ENCODE measurements at places on chromosomes 6 and 20.

DNA sequence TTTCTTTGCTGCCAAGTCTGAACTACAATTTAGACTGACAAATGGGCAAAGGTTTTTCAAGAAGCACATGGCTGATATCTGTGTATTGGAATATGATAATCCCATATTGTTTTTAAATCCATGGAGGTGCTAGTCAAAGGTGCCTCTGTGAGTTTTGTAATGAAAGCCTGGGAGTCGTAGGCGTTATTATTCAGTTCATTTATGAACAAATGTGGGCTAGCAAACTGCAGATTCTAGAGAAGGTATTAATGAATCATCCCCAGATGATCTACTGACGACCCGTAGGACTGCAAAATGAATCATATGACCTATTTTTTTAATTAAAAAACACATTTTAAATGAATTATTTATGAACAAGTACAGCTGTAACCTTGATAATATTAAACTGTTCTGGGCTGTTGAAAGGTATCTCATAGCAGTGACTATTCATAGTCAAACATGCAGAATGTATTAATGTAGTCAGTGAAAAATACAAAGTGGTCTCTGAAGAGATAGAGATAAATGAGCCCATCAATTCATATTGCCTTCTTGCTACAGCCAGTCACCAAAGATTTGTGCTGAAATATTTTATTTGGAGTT lies 1317.8 kb upstream of the MAP3K7 start:
- no peak for DNase-seq

DNA sequence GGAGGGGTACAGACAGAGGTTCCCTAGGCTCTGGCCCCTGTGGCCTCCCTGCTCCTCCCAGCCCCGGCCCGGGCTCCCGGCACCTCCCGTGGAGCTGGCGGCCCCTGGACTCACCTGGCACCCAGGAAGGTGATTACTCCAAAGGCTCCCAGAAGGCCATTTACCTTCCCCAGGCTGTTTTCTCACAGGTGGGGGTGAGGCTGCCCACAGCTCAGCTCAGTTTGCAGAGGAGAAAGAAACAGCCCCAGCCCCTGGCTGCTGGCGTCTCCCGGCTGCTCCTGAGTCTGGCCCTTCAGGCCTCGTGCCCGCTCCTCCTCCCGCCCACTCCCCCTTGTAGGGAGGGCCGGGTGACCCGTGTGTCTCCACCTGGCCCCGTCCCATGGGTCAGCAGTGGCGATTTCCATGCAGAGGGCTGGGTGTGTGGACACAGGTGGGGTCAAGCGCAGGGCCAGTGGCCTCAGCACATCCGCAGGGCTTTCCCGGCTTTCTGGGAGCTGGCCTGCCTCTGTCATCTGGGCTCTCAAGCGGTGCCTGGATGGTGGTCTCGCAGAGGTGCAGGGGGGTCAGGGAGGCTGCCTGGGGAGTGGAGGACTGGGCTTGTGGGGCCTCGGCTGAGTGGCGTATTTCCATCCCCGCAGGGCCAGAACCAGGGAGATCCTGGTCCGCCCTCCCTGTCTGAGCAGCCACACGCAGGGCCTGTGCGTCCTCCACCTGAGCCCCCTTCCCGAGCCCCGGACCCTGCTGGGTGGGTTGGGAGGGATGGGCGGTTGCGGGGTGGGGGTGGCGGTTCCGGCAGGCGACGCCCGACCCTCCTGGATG lies 20.2 kb upstream of the GATA5 start:
- DNase-seq, result no peak

DNA sequence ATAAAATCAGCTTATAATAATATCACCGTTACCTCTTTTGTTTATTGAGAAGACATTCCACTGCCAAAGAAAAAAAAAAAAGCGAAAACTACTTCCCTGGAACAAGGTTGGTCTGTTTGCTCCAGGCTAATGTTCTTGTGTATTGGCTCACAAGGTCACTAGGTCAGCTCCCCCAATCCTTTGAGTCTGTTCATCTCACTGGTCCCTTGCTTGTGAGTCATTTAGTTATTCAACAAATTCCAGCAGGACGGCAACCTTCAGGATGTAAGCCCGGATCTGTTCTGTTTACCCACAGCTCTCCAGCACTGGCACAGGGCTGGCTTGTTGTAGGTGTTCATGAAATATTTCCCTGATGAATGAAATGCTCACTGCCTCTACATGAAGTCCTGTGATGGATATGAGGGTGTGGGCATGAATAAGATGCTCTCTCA lies 3.3 kb downstream of the ARHGAP40 start:
- DNase-seq, result no peak

- no peak for DNase-seq
Observed at GRCh38 chr20:60862601-60863000, 389.5 kb upstream of the CDH4 start.

GRCh38 chr6:85421972-85422371 lies 27.9 kb upstream of the NT5E start:
- DNase-seq, result no peak

DNA sequence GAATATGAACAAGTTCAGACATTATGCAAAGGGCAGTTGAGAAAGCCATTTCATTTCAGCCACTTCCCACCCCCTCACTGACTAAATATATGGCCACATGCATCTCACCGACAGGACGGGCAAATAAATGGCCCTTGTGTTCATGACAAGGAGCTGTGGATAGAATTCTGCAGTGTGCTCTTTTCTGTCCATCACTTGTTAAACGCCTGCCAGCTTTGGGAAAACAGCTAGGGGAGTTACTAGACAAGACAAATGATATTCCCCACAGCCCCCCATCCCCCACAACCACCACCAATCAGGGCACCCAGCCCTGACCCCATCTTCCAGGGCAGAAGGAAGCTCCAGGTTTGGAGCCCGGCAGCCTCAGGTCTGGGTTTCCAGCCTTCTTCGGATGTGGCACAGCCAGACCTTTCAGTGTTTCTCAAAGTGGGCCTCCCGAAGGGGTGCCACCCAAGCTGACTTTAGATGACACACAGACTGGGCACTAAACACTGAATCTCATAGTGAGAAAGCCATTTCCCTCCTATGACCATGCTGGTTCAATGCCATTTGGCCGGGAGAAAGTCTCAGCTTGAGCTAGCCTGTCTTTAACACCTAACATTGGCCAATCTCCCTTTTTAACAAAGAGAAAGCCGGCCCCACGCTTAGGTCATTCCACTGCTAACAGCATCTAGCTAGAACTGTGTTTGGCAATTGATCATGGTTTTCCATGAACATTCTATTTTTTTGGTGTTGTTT lies 4.0 kb upstream of the RIPOR3 start:
- no peak for DNase-seq

DNA sequence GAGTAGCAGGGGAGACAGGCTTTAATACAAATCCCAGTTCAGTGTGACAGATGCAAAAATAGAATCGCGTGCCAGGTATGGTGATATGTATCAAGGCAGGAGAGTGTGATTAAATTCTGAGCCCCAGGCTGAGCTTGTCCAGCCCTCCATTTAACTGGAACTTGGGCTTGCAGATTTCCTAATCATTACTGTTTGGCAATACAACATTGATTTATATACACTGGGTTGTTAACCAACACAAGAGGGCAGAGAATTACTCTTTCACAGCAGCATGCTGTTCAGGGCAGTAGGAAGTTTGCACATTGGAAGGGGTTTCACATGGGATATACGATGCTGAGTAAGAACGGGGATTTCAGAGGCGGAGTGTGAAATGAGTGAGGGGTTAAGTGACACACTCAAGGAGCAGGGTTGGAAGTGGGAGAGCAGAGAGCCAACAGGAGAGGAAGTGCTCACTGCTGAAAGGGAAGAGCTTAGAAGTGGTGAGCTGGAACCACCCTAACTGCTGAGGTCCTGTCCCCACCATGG lies 70.8 kb upstream of the ATXN1 start:
- DNase-seq, result no peak

All from stimulated activated CD8-positive, alpha-beta memory T cell treated with anti-CD3 and anti-CD28 coated beads, Interleukin-15, amount 100 ng/mL, for 48 hours (primary cell).